ENCODE measurements at places on chromosomes 12 and 14. TPM values are rescaled to one million over a fixed set of nuclear protein-coding genes. Genes with fewer than 3 reads are reported as not detected.

KRT71 gene
- total RNA-seq = not detected

SLC25A21 gene
- not detected for total RNA-seq

METTL25 gene
- total RNA-seq = 10.7 TPM

STAB2 gene
- not detected for total RNA-seq

CCDC88C gene
- total RNA-seq = 153 TPM

Measured in activated CD8-positive, alpha-beta T cell treated with anti-CD3 and anti-CD28 coated beads, Interleukin-2, amount 10 ng/mL, durations not matched to agents 7 days and 5 days (primary cell).